ENCODE measurements at places on chromosomes 7 and 10.

GRCh38 chr7:137439829-137440825 is 96.6 kb upstream of the PTN start:
- DNase-seq, result no peak

DNA sequence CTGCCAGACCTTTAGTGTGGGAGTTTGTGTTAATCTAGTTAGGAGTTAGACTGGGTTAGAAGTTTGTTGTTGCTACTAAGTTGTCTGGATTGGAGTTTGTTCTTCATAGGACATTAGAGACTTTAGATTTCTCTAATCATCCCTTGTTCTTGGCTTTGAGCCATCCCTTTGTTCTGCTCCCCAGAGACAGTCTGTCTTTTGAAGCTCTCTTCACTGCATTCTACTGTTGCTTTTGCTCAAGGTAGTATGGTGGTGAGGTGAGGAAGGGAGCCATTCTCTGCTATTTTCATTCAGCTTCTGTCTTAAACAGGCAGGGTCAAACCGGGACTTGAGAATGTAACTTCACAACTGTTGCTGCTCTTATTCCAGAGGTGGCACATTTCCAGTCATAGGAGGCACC is 10.4 kb upstream of the TARP start:
- no peak for DNase-seq

DNA sequence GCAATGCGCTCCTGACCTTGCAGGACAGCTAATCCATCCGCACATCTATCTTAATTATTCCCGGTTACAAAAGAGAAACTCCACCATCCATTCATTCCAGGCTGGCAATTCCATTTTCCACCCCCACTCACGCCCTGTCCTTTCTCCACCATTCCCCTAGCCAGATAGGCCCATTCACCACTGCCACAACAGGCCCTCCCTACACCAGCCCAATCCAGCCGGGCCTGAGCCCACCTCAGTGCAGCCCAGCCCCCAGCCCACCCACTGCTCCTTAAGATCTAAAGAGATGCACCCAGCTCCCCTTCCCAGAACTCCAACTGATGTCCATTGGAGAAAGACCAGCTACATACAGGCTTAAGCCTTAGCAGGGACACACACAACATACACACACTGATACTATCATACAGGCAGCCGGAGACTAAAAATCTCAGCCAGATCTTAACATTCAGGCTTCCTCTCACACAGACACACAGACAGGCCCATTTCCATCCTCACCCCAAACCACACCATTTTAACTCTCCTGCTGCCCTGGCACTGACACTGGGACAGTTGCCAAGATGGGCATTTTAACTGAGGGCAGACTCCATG is 38.0 kb upstream of the PAX2 start:
- no peak for DNase-seq

GRCh38 chr10:12973149-12973718 is 28.3 kb downstream of the CCDC3 start:
- DNase-seq, result no peak

Measured in bone marrow (tissue), 2 donors.